ENCODE measurements at places on chromosomes 4 and X. TPM values are rescaled to one million over a fixed set of nuclear protein-coding genes. Genes with fewer than 3 reads are reported as not detected.

MAGEA9B gene
- total RNA-seq, result not detected

DNA sequence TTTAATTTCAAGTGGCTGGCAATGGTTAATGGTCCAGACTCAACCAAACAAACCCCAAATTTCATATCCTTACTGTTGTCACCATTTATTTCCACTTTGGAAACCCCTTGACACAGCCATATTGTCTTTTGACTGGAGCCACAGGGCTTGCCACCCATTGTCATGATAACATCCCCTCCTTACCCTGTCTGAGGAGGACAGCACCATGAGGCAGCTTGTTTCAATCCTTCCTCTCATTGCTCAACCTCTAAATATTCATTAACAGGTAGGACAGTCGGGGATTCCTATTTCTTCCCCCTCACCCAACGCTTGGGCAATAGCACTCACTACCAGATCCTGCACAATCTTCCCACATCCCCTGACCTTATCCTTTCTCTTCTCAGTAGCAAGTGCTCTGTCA is 92.1 kb downstream of the CEP135 start:
- no peak for DNase-seq

BRS3 gene
- total RNA-seq, result not detected

DNA sequence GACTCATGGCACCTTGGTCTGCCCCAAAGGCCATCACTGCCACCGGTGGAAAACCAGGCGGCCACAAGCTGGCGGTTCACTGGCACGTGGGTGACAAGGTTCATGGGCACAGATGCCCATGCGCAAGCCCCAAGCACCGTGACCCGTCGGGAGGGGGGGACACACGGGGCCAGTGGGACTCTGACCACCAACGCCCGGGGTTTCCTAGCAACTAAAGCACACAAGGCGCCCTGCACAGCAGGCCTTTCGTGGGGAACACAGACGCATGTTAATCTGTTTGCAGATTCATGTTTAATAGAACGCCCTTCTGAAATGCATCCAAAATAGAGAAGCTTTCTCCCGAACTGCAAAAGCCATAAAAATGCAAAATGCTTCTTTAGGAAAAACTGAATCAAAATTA is 43.9 kb downstream of the FAM53A start:
- no peak for DNase-seq

GRCh38 chrX:70030301-70030767 is 19.4 kb downstream of the AWAT2 start:
- peak; percentile 58 for DNase-seq

GRCh38 chr4:67204441-67204840 is 340.9 kb downstream of the CENPC start:
- no peak for DNase-seq

CYBB gene
- not detected for total RNA-seq
